ENCODE measurements at places on chromosomes 11 and 22.

DNA sequence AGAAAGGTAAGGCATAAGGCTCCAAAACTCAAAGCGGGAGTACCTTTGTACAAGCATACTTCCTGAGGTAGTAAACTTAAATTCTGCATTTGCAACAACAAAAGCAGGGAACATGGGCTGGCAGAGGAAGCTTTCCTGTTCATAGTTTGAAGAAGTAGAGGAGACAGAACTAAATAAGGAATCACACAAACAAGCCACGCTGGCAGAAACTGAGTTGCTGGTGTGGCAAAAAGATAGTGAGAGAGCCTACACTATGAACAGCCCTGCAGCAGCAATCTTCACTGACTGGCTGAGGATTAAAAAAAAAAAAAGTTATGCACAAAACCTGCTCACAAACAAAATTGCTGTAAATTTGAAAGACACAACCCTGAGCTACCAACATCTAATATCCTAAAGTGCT, 46.5 kb downstream of the FCHSD2 start:
- DNase-seq = no peak

GRCh38 chr11:75195167-75195962, 44.5 kb downstream of the SLCO2B1 start:
- DNase-seq = no peak

GRCh38 chr11:9971894-9972293, 308.0 kb downstream of the SWAP70 start:
- no peak for DNase-seq

GRCh38 chr22:41929418-41929810, 2.8 kb upstream of the TNFRSF13C start:
- DNase-seq = no peak

- DNase-seq = no peak
Measured at GRCh38 chr22:37823134-37823985, at the start of gene GALR3. Gene GALR3, plus strand, starts transcription at chr22:37823382. Its CDS starts 25 bp downstream, at chr22:37823407.

- DNase-seq = no peak
Measured at GRCh38 chr11:72971192-72971967, 157.2 kb downstream of the ATG16L2 start.

- DNase-seq = no peak
Measured at GRCh38 chr11:123527526-123527925, 97.5 kb downstream of the GRAMD1B start.

GRCh38 chr11:46948378-46949131, 12.0 kb downstream of the CSTPP1 start:
- DNase-seq = no peak

DNA sequence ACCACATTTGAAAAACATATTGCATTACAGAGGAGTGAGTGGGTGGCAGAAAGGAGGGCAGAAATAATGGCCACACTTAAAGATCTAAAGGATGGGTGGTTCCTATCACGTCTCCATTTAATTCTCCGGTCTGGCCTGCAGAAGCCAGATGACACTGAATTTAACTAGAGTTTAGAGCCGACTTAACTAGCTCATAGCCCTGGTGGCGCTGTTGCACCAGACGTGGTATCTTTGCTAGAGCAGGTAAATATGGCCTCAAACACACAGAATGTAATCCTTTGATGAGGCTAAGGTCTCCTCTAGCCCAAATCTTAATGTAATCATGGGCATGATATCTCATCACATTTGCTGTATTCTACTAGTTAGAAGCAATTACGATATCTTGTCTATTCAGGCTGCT, 51.5 kb upstream of the GAL start:
- no peak for DNase-seq

GRCh38 chr11:119223856-119224255, 17.7 kb downstream of the CBL start:
- no peak for DNase-seq

DNA sequence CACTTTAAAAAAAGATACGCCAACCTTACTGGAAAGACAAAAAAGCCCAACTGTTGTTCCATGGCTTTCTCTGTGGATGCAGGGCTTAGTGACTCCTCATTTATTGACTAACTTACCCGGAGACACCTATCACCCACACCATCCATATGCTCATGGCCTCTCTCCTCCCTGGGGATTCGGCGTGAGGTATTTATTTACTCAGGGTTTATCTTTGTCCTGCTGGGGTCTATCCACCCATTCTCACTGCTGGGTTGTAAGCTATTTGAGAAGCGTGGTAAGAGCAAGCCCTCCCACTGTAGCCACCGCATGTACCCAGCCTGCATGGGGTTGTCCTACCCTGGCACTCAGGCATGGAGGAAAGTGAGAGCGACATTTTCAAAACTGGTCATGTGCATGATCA, 93.6 kb downstream of the NELL1 start:
- DNase-seq = no peak

- no peak for DNase-seq
Measured at GRCh38 chr11:88979641-88980040, 86.1 kb downstream of the GRM5 start.

Measured in forelimb muscle (tissue), 1 donor.